ENCODE measurements at places on chromosomes 1 and 21. TPM values are rescaled to one million over a fixed set of nuclear protein-coding genes. Genes with fewer than 3 reads are reported as not detected.
A peak's percentile ranks its signal among the peaks of the same experiment; 100 is the strongest.

GRCh38 chr1:81799939-81800694, 617 bp upstream of the ADGRL2 start:
- H3K27ac ChIP-seq: peak overlapping the region; percentile 99
- no peaks in the 10 kb centered on the region for H3K36me3 ChIP-seq
- no peaks in the 10 kb centered on the region for H3K27me3 ChIP-seq

DNA sequence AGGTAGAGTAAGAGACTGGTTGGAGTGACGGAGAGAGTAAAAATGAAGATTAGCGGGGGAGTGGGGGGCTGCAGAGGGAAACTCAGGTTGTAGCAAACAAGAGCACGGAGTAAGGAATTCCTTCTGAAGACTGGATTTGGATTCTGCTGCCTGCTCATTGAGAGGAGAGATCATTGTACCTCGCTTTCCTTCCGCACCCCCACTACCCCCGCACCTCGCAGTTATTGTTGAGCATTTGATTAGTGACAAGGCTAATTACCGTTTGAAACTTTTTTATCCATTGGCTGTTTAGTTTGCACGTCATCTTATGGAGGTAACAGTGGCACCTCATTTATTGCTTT, 463 bp downstream of the PRPF3 start:
- H3K27ac ChIP-seq: peak overlapping the region; percentile 99
- peak overlapping the region; percentile 100 for H3K4me3 ChIP-seq
- peaks cover 2% of the 10 kb centered on the region for H3K27me3 ChIP-seq
- peaks cover 8% of the 10 kb centered on the region for H3K36me3 ChIP-seq

DNA sequence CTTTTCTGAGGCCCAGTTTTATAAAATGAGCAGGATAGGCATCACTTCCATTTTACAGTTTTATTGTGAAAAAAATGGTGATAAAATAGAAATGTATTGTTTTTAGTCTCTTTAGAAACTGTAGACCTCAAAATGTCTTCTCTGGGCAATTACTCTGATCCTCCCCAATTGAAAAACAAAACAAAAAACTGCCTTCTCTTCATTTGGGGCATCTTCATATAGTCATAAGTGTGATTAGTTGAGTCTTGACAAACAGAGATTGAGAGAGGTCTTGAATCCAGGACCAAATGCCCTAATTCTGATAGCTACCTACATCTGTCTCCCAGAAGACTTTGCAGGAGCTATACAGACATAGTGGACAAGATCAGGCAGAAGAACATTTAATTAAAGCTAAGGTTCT, 62.9 kb downstream of the LRRC8C start:
- no peak overlapping the region for H3K27ac ChIP-seq
- DNase-seq: no peak
- peaks cover 13% of the 10 kb centered on the region for H3K4me1 ChIP-seq
- H3K27me3 ChIP-seq: no peaks in the 10 kb centered on the region

- no peaks in the 10 kb centered on the region for H3K27me3 ChIP-seq
- no peaks in the 10 kb centered on the region for H3K4me1 ChIP-seq
- no peak overlapping the region for H3K27ac ChIP-seq
- no peak overlapping the region for H3K4me3 ChIP-seq
- H3K36me3 ChIP-seq: peaks cover 4% of the 10 kb centered on the region
Observed at GRCh38 chr1:4261327-4261726, 361.3 kb upstream of the C1orf174 start.

DNA sequence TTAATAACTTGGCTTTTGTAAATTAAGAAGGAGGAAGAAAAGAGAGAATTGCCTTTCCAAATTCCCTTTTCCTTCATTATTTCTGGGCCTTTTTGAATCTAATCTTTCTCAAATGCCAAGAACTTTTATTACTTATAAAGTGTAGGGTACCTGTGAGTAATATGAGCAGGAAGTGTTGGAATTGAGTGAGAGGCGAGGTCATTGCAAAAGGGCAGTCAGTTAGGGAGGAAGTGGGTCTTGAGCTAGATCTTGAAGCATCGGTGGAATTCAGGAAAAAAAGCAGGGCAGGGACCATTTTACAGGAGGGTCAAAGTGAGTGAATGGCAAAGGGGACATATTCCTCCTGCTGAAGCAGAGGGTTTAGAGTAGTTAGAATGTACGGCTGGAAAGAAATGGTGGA, 23.4 kb downstream of the DDI2 start:
- H3K36me3 ChIP-seq: peaks cover 14% of the 10 kb centered on the region
- no peaks in the 10 kb centered on the region for H3K4me1 ChIP-seq
- H3K27me3 ChIP-seq: no peaks in the 10 kb centered on the region
- DNase-seq: no peak
- H3K4me3 ChIP-seq: no peak overlapping the region

ST6GALNAC3 gene
- total RNA-seq: 19.4 TPM

DNA sequence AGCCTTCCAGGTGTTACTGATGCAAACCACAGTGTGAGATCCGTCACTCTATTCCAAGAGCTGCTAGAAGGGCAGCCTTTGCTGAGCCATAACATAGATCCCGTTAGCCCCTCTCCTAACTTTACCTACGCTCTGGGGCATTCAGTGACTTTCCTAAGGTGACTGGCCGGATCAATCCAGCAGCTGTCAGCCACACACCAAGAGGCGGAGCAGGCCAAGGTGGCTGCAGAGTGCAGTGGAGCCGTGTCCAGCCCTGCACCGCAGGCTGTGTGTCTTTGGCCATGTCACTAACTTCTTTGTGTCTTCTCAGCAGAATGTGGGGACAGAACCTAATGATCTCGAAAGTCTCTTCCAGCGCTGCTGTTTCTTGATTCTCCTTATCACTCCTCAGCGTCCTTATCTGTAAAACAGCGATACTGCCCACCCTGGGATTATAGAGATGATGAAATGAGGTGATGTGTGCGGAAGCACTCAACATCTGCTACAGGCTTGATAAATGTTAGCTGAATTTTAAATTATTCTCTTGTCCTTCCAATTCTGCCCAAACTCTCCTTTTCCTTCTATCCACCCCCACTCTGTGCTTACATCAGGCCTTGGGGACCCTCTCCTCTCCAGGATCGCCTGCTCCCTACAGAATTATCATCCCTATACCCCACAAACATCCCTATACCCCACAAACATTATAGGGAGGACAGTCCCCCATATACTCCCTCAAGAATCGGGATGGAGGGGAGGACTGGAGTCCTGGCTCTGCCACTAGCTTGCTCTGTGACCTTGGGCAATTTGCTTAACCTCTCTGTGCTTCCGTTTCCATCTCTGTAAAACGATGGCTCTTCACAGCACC, 25.8 kb upstream of the LRRN2 start:
- no peak for DNase-seq
- H3K4me1 ChIP-seq: peaks cover 88% of the 10 kb centered on the region
- no peaks in the 10 kb centered on the region for H3K36me3 ChIP-seq
- H3K27me3 ChIP-seq: peaks cover 5% of the 10 kb centered on the region
- peak overlapping the region; percentile 1 for H3K4me3 ChIP-seq

DNA sequence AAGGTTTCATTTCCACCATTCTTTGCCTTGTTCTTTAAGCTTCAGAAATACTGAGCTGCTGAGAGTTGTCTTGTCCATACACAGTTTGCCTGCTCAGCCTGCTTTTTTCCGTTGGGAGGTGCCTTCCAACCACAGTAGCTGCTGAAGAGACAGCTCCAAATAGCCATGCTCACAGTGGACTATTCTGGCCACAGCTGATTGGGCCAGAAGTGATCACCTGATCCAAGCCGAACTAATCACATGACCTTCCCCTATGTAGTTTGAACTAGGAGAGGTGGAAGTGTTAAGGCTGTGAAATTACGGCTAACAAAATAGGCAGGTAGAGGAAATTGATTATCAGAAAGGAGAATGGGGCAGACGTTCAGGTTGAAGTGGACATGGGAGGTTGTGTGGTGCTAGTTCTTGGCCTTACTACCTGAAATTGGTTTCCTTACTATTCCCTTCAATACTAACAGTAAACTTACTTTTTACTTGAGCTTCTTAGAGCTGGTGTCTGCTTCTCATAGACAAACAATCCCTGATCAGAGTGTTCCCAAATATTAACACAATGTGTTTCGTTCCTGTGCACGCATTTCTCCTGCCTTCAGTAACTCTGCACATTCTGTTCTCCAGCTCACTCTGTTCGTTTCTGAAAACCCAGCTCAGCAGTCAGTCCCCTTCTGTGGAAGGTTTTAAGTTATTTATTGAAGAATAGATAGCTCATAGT, 136.1 kb downstream of the RWDD3 start:
- H3K36me3 ChIP-seq: no peaks in the 10 kb centered on the region
- no peak for DNase-seq
- peaks cover 12% of the 10 kb centered on the region for H3K4me1 ChIP-seq
- H3K4me3 ChIP-seq: no peak overlapping the region
- H3K27me3 ChIP-seq: peaks cover 20% of the 10 kb centered on the region
- peak overlapping the region; percentile 38 for H3K27ac ChIP-seq

- DNase-seq: no peak
- no peaks in the 10 kb centered on the region for H3K27me3 ChIP-seq
- no peak overlapping the region for H3K4me3 ChIP-seq
- H3K4me1 ChIP-seq: peaks cover 9% of the 10 kb centered on the region
- H3K27ac ChIP-seq: no peak overlapping the region
Observed at GRCh38 chr1:212260557-212261355, 24.5 kb upstream of the PPP2R5A start.

All from neural crest cell (in vitro differentiated cells).